ENCODE measurements at places on chromosomes 12 and 14.

- DNase-seq = no peak
Observed at GRCh38 chr14:99904506-99904905, 111.3 kb downstream of the EML1 start.

- no peak for DNase-seq
Observed at GRCh38 chr12:27176765-27177164, 67.3 kb upstream of the STK38L start.

- no peak for DNase-seq
Observed at GRCh38 chr12:42474391-42474790, 115.2 kb downstream of the PRICKLE1 start.

DNA sequence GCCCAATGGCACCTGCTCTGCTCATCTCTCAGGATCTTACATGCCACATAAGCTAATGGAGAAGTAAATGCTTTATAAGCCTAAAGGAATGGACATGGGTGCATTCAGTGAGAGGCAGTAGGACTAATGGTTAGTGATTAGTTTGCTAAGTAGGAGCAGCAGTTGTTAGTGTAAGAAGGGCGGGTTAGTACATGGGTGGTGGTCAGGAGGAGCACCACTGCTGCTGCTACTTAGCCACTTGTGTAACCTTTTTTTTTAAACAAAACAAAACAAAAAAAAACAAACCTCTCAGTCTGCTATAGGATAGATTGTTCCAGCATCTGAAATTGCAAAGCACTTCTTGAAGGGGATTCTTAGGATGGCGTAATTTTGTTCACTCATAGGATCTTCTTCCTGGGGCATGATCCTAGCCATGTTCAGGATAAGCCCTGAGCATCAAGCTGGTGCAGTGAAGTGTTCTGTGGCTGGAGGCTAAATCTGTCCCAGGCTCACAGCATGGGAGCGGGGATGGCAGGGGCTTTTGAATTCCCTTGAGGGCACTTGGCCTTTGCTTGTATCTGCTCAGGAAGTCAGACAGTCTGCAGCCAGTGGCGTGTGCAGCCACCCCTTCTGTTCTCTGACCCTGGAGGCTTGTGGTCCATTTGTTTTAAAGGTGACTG, 63.6 kb downstream of the CHST11 start:
- DNase-seq = no peak

GRCh38 chr14:58640959-58641358, 3.2 kb downstream of the DACT1 start:
- DNase-seq = no peak

- no peak for DNase-seq
Observed at GRCh38 chr12:49652921-49653520, 29.7 kb downstream of the PRPF40B start.

DNA sequence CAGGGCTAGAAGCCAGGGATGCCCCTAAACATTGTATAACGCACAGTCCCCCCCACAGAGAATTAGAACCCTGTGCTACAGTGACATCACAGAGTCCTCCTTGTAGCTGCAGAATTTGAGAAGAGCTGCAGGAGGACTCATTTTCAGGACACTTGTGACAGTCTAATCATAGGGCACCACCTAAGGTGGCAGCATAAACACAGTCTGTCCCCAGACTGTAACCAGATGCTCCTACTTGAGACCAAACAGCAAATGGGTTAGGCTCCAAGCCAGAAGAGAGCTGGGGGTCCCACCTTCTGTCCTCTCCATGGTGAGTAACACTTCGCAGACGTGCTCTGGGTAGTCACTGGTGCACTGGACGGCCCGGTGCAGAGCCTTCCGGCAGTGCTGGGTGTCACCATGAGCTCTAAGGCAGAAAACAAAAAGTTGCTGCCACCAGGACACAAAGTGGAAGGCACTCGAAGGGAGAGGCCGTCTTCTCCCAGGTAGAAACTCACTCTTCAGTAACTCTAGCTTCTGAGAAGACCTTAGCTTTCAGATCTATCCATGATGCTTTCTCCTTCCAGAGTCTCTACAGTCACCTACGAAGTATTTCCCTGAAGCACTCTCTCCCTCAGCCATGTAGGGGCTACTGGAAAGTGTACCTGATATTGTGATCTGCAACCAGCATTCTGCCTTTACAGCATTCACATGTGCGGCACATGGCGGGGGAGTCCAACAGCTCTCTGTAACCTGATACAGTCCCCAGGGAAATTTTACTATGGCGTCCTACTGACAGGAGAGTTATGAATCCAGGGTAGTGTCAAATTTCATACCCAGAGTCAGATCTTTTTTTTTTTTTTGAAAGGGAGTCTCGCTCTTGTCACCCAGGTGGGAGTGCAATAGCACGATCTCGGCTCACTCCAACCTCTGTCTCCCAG, 17.1 kb downstream of the FICD start:
- DNase-seq = no peak

DNA sequence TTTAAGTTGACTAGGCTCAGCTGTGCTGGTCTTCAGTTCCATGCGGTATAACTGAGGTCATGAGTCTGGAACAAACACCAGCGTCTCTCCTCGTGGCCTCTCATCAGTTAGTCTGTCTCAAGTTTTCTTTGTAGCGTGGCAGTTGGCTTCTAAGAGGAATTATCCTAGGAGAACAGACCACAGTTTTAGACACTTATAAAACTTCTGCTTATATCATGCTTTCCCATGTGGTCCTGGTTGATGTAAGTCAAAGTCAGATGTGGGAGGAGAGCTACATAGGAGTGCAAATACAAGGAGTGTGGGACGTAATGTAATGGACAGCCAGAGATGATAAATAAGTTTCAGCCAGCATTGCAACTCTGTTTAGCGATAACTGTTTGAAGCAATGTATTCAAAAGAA, 14.8 kb downstream of the PLEKHA5 start:
- no peak for DNase-seq

- no peak for DNase-seq
Observed at GRCh38 chr14:69536971-69537370, 37.7 kb downstream of the CCDC177 start.

- DNase-seq = no peak
Observed at GRCh38 chr12:60415351-60415750, 819.5 kb downstream of the SLC16A7 start.

- DNase-seq = no peak
Observed at GRCh38 chr12:65362234-65363031, 84.0 kb downstream of the MSRB3 start.

DNA sequence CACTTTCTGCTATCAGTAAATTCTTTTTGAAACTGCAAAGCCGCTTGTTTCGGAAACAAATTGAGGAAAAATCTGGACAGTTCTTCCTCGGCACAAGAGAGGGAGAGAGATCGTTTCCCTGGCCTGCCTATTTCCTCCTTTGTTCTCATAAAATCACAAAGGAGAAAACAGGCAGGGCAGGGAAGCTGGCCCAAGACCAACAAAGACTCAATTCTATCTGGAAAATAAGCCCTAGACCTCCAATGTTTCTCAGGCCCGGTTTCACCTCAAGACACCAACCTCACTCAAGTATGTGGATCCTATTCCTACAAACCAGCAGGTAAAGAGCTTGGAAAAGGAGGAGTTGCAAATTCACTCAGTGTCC, 19.5 kb downstream of the DICER1 start:
- DNase-seq = no peak

DNA sequence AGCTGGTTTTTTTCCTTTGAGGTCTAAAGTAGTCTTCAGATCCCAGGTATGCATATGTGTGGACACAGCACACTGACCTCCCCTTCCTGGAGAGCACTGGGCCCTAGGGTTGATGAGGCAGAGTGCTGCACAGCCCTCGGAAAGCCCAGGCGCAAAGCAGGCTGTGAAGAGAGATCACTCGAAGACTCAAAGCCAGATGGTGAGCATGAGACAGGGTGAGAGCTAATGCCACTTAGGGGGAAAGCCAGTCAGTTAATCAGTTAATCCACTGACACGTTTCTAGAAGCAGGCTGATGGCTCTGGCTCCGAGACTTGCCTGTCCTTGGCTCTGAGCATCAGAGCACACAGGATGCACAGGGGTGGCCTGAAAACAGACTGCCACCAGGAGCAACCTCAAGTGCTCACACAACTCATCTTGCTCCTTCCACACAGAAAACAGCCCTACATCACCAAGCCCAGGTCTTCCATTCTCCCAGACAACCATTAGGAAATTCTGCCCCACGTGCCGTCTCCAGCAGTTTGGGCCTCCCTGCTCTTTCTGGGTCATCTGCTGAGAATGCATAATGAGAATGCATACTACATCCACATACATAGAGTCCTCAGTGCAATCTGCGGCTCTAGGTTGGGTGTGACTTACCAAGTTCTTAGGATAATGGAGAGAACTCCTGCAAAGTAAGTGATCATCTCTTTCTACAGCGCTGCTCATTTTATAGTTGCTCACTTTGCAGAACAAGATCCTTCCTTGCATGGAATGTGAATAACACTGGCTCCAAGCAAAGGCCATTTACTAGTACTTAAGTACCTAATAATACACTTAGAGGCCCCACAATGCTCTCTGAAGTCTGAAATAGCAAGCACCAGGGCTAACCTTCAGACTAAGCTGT, 12.0 kb downstream of the AQP6 start:
- no peak for DNase-seq

DNA sequence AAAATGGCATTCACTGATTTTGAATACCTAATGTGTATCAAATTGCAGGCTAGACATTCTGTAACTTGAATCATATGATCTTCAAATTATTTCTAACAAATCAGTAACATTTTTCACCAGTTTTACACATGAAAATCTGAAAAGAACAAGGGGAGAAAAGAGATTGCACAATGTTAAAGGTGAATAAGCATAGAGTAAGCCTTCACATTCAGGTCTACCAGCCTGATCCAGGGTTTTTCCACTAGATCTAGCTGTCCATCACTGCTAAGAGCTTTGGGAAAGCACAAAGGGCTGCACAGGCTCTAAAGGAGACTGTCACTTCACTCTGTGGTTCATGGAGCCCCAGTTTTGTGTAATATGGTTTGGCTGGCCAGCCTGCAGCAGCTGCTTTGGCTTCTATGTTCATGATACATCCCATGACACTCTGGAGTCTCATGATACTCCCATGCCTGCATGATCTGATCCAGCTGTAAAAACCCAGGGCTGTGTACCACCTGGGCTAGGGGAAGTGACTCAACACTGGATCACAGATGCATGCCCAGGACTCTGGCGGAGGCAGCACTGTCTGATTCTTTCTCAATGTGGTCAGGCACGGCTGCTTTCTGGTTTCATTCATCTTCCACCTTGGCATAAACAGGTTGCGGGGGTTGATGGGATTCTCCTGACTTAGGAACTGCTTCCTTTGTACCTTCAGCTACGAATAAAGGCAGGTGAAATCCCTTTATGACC, 859.7 kb downstream of the GALC start:
- DNase-seq = no peak

DNA sequence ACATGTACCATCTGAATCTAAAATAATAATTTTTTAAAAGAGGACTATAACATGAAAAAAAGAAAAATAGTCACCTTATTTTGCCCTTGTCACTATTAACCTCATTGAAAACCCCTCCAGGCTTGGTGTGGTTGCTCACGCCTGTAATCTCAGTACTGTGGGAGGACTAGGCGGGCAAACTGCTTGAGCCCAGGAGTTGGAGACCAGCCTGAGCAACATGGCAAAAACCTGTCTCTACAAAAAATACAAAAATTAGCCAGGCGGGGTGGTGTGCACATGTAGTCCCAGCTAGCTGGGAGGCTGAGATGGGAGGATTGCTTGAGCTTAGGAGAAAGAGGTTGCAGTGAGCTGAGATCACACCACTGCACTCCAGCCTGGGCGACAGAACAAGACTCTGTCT, 126.3 kb upstream of the KRAS start:
- no peak for DNase-seq

- DNase-seq = peak; percentile 55
Observed at GRCh38 chr12:132523576-132524331, 33.8 kb downstream of the FBRSL1 start.

DNA sequence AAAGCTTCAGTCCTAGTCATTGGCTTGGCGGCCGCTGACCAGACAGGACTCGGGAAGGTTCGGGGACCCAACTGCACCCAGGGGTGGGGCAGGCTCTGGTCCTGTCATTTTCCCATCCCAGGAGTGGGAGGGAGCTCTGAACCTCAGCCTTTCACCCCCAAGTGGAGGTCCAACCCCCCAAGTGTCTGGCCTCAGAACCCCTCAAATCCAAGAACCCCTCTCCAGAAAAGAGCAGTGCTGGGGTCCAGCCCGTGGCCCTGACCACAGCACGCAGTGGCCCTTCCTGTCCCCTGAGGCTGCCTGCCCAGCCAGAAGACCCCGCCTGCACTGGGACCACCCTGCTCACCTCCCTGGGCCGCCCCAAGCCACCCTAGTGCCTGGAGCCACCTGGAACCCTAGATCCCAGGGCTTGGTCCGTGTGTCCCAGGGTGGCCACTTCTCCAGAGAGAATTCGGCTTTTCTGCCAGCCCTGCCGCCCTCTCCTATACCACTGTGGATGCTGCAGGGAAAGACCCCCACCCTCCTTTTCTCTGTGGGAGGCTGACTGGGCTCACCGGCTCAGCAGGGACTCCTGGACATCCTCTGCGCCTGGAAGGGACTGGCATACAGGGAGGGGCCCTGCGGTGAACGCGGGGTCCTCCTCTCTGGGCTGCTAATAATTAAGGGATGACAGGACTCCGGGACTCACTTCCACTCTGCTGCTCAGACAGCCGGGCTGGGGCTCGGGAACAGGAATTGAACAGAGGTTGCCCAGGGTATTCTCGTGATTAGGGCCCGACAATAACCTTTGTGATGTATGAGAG, 326.9 kb upstream of the SFSWAP start:
- DNase-seq = no peak

- no peak for DNase-seq
Observed at GRCh38 chr12:123056053-123056452, 75.6 kb downstream of the ARL6IP4 start.

DNA sequence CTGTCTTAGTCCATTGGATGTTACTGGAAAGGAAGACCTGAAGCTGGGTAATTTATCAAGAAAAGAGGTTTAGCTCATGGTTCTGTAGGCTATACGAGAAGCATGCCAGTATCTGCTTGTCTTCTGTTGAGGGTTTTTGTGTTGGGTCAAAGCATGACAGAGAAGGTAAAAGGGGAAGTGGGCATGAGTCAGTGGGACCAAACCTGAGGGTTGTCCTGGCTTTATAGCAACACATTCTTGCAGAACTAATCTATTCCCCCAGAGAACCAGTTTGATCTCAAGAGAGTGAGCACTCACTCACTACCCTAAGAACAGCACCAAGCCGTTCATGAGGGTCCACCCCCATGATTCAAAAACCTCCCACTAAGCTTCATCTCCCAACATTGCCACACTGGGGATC, 19.0 kb upstream of the KRAS start:
- no peak for DNase-seq

DNA sequence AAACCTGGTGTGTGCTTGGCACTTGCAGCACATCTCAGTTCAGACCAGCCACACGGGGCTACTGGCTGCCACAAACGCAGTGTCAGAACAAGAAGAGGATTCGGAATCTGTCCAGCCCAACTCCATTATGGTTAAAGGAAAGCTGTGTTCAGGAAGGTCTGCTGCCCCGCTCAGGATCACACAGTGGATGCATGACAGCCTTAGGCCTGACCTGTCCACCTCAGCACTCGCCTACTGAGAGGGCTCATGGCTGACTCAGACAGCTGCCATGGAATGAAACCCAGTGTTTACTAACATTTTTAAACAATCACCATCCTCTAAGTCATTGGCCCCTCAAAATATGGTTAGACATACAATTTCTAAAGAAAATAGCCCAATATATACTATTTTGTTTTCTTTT, 5.6 kb upstream of the NIN start:
- DNase-seq = no peak
